ENCODE measurements at places on chromosomes 2 and 18.

DNA sequence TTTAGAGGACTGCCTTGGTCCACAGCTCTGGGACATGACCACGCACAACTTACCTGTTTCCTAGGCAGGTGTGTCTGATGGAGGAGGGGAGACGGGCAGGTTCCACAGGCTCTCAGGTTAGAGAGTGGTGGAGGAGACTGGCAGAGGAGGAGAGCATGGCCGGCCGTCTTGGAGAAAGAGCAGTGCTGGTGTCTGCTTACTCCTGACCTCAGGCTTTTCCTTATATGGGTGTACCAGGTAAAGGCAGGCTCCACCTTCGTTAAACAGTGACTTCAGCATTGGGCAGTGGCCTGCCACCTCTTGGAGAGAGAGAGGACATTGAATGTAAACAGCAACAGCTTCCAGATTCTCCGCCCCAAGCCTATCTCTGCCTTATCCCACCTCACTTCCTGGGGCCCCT lies at the start of gene CAPN13:
TSS of gene CAPN13 (minus strand) at position 198 of the 400 bp plus-strand sequence. CDS start 20,121 bp downstream, outside the sequence.
- DNase-seq: no peak

DNA sequence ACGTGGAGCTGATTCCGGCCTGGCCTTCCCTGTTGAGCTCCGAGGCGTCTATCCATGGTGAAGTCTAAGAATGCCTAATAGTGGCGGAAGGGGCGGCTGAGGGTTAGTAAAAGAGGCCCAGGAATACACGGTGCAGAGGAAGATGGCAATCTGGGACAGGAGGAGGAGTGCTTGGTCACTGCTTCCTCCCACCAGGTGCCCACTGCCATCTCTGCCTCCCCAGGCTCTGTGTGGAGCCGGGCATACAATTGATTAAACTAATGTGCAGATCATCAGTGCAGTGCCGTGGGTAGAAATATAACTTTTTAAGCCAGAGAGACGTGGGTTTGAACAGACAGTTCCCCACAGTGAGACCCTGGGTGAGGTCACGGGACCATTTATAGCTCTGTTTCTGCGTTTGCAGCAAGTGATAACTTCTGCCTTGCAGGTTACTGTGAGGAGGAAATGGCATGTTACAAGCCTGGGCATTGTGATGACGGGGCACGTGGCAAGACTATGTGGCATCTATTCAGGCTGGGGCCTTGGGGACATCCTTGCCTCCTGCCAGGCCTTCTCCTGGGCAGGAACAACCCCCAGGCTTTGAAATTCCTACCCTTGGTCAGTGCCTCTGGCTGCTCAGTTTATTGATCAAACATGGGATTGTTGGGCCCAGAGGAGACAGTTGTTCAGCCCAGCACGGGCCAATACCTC lies 204.9 kb downstream of the ASB1 start:
- no peak for DNase-seq

DNA sequence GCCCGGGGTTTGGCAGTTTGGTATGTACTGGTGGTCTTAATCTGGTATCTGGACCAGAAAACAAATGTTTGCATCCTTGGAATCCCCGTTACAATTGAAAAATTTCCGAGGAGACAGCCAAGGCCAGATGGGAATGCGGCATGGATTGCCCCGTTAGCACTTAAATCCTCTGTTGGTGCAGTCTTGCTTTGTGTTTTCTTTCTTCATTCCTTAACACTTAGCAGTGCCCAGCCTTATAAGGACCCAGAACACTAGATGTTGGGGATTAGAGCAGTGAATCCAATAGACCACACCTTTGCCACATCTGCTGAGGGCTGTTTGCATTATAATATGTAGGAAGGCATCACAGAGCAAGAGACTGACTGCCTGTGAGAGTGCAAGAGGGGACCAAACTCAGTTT lies 12.8 kb upstream of the ZNF532 start:
- no peak for DNase-seq

DNA sequence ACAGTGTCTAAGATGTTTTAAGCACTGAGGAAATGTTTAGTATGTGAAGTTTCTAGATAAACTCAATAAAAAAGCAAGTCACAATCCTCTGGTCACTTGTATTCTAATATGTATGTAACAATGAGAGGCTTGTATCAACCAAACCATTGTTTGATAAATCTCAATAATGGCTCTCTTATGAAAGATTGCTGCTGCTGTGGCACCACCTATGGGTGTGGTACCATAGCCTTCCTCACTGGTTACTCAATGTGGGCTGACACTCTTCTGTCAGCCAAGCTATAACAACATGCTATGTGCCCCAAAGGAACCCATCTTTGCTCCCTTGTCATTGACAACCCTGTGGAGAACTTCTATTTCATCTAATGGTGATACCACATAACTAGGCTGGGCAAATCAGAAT lies 12.6 kb upstream of the RAB1A start:
- DNase-seq: no peak

DNA sequence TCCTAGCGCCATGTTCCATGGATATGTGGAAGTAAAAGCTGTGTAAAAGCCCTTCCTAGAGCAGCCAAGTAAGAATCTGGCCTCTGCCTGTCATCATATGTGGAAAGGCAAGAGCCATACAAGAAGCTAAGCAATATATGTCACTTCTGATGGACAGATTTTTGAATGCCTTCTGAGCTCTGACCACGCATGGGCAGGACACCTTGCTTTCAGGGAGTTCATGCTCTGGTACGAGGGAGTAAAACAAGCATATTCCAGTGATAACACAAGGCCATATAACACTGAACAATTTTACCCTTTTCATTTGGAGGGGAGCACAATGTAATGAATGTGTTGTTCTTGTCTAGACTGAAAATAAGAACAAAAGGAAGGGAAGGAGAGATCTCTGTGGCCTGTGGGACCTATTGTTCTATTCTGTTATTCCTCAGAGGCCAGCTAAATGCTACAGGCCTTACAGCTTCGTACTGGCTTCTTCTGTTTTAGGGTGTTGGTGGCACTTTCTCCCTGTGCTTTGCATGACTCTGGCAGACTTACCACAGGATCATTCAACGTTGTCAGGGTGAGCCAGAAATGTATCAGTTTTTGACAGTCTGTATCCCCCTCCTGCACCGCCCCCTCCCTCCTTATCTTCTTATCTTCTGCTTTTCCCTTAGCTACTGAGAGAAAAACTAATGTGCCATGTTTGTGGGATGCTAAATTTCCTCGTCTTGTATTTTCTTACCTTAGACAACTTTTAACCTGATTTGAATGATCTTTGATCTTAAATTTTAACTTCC lies 99.5 kb downstream of the MAP4K4 start:
- no peak for DNase-seq

Measured in NCI-H2171 (cell line).